Ascending aorta (tissue), 2 donors: ENCODE measurements at places on chromosomes 16 and 17.

GRCh38 chr16:12406158-12406557, 397.5 kb downstream of the CPPED1 start:
- no peak for DNase-seq

- DNase-seq = no peak
Observed at GRCh38 chr17:3689262-3690093, 6.5 kb downstream of the P2RX5 start.

- DNase-seq = no peak
Observed at GRCh38 chr17:73462823-73463222, 151.0 kb upstream of the CDC42EP4 start.

- DNase-seq = no peak
Observed at GRCh38 chr16:87818533-87819161, 50.7 kb downstream of the SLC7A5 start.

DNA sequence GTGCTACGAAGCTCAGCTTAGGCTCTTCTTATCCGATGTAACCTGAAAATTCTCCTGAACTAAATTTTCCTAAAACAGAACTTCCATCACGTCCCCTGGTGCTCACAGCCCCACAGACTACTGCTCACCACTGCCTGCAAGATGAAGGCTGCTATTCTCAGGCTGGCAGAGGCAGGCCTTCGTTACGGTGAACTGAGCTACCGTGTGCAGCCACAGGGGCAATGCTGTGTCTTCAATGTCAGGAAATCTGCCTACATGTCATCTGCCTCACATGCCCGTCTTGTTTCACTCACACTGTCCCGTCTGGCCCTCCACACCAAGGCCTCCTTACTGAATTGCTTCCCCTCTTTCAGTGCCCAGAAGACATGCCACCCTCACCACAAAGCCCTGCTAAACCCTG, 15.9 kb downstream of the EMC8 start:
- DNase-seq = no peak
